Natural killer cell treated with Interleukin-12 subunit alpha and Interleukin-12 subunit beta and Interleukin-15 and Interleukin-18, amount 100 ng/mL, for 72 hours (primary cell): ENCODE measurements at places on chromosomes 3 and 15.

DNA sequence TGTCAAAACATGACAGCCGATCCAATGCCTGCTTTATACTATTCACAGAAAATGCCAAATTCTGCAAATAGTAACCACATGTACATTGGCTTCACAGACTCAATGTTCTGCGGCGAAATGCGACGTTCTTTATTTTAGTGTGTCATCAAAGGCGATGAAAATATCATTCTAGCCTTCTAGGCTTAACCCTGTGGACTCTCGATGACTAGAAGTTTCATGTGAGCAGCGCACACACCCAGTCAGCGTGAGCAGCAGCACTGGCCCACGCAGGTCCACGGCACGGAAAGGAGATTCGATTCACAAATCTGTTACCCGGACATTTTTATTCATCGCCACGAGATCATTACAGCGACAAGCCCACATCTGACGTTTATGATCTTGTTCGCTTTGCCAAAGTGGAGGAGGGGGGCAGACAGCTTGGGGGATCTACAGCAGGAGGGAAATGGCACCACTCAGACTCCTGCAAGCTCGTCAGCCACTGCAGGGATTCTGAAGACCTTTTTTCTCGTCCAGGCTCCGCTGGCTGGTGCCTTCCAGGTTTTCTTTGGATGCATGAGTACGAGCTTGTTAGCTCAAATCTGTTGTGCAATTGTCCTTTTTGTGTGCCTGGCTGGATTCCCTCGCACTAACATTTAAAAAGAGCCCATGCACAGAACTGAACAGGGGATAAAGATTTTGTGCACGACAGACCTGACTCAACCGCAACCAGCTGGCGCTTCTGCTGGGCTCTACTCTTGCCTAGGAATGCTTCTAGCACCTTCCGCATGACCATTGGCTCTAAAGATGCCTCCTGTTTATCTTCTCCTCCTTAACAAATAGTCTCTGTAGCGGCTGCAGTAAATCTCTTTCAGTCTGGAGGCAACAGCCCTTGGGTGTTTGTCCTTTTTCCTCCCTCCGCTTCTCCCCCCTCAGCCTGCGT, 938.4 kb downstream of the MCTP2 start:
- H3K27ac ChIP-seq, result no peak overlapping the region
- no peaks in the 10 kb centered on the region for H3K36me3 ChIP-seq
- DNase-seq, result no peak
- no peaks in the 10 kb centered on the region for H3K4me1 ChIP-seq
- H3K27me3 ChIP-seq, result peaks cover 18% of the 10 kb centered on the region
- no peak overlapping the region for H3K4me3 ChIP-seq

DNA sequence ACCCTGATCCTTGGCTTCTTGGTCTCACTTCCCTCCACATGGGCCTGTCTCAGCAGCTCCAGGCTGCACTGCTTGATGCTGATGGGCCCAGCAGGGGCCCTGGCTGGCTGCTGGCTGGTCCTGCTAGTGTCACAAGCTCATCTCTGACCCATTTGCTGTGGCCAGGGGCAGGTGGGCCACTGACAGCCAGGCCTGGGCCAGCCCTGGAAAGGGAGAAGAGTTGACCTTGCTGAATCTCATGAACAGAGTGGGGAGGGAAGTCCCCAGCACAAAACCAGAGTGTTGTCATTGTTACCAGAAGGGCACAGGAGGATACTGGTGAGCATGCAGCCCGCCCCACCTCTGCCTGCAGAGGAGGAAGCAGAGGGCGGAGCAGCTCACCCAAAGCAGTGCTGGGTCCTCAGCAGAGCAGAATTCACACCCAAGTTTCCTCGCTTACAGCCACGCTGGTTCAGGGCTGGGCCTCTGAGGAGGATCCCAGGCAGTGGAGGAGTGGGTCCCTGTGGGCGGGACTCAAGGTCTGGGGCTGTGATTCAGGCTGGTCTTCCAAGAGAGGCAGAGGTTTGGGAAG, 7.6 kb upstream of the KLF15 start:
- DNase-seq, result no peak
- peaks cover 22% of the 10 kb centered on the region for H3K27me3 ChIP-seq
- no peak overlapping the region for H3K4me3 ChIP-seq
- no peaks in the 10 kb centered on the region for H3K36me3 ChIP-seq

DNA sequence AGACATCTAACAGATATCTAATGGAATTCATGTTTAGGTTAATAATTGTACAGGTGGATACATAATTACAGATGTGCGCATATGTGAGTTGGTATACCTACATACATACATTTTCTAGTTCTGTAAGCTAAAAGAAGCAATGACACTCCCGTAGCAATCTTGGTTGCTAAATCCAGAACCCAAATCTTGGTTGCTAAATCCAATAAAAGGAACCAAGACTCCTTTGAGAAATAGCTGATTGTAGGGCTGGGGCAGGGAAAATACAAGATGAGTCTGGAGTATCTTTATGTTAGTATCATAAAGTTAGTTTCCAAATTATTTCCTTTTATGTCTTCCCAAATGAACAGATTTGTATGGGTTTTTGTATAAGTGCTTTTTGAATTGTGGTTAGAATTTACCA, 135.2 kb downstream of the TMCC1 start:
- H3K27me3 ChIP-seq, result no peaks in the 10 kb centered on the region
- no peak overlapping the region for H3K4me3 ChIP-seq
- peaks cover 6% of the 10 kb centered on the region for H3K36me3 ChIP-seq
- peaks cover 11% of the 10 kb centered on the region for H3K4me1 ChIP-seq
- no peak overlapping the region for H3K27ac ChIP-seq
- DNase-seq, result no peak

DNA sequence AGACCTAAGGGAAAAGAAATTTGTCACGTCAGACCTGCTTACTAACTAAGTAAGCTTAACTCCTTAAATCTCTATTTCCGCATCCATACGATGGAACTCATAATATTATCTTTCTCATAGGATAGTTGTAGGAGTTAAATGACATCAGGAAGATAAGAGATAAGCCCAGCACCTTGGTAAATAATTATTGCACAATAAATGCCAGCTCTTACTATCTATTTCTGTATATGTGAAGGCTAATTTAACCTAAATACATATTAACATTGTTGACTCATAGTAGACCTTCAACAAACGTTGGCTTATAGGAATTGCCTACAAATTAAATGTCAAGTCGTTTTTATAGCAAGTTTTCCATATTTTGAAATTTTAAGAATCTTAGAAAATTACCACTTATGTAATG, 709.0 kb downstream of the CADM2 start:
- no peaks in the 10 kb centered on the region for H3K27me3 ChIP-seq
- no peak overlapping the region for H3K4me3 ChIP-seq
- no peak overlapping the region for H3K27ac ChIP-seq
- H3K36me3 ChIP-seq, result no peaks in the 10 kb centered on the region
- DNase-seq, result no peak

- H3K27ac ChIP-seq, result no peak overlapping the region
- H3K27me3 ChIP-seq, result no peaks in the 10 kb centered on the region
- H3K36me3 ChIP-seq, result no peaks in the 10 kb centered on the region
- H3K4me3 ChIP-seq, result no peak overlapping the region
- H3K4me1 ChIP-seq, result no peaks in the 10 kb centered on the region
- DNase-seq, result no peak
These were observed 166.2 kb upstream of the VEPH1 start for GRCh38 chr3:157669416-157669815.

DNA sequence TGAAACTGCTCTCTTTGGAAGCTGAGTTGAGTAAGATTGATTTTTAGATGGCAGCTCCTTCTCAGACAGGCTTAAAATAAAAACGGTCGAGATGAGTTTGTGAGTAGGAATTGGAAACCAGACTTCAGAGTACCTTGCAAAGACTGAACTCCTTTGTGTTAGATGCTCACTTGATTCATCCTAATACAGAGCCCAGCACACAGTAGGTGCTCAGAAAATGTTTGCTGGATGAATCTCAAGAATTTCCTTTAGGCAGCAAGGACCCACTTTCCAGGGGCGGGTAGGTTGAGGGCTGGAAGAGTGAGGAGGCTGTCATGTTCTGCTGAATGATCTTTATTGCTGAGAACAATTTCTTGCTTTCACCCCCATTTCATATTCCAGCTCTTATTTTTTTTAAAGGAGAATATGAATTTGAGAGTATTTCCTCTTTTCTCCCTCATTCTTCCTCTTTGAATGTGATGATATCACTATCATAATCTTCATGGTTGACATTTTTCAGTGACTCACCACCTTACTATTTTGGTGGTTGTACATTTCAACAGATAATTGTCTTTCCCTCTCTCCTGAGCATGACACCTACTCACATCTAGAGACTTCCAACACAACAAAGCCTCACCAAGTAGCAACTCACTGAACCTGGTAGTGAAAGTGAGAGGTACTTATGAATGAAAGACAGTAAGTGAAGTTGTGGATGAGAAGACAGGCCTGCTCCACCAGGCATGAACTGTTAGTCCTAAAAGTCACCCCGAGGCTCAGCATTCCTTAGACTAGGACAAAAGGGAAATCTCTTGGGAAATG, 113.3 kb downstream of the PDCD6IP start:
- H3K4me1 ChIP-seq, result peaks cover 4% of the 10 kb centered on the region
- no peaks in the 10 kb centered on the region for H3K27me3 ChIP-seq
- H3K36me3 ChIP-seq, result no peaks in the 10 kb centered on the region
- no peak overlapping the region for H3K27ac ChIP-seq

- H3K27ac ChIP-seq, result peak overlapping the region; percentile 76
- no peaks in the 10 kb centered on the region for H3K27me3 ChIP-seq
- peaks cover 12% of the 10 kb centered on the region for H3K4me1 ChIP-seq
- H3K4me3 ChIP-seq, result peak overlapping the region; percentile 73
- H3K36me3 ChIP-seq, result no peaks in the 10 kb centered on the region
These were observed 15.8 kb upstream of the FANCD2 start for GRCh38 chr3:10010421-10010877.

DNA sequence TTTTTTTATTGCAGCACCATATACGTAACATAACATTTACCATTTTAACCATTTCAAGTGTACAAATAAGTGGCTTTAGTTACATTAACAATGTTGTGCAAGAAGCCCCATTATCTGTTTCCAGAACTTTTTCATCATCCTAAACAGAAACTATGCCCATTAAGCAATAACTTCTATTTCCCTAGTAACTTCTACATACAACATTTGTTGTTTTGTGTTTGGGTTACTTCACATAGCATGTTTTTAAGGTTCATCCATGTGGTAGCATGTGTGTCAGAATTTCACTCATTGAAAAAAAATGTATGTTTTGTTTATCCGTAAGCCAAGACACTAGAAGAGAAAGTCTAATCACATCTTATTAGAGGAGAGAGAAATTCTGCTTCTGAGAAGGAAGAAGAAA, 450.5 kb upstream of the PDZRN3 start:
- H3K36me3 ChIP-seq, result no peaks in the 10 kb centered on the region
- no peak overlapping the region for H3K27ac ChIP-seq
- H3K4me1 ChIP-seq, result no peaks in the 10 kb centered on the region
- no peaks in the 10 kb centered on the region for H3K27me3 ChIP-seq

- no peaks in the 10 kb centered on the region for H3K36me3 ChIP-seq
- no peak for DNase-seq
- H3K4me1 ChIP-seq, result no peaks in the 10 kb centered on the region
- H3K27me3 ChIP-seq, result peaks cover 3% of the 10 kb centered on the region
- no peak overlapping the region for H3K4me3 ChIP-seq
These were observed 163.8 kb upstream of the CMC1 start for GRCh38 chr3:28077572-28077971.

DNA sequence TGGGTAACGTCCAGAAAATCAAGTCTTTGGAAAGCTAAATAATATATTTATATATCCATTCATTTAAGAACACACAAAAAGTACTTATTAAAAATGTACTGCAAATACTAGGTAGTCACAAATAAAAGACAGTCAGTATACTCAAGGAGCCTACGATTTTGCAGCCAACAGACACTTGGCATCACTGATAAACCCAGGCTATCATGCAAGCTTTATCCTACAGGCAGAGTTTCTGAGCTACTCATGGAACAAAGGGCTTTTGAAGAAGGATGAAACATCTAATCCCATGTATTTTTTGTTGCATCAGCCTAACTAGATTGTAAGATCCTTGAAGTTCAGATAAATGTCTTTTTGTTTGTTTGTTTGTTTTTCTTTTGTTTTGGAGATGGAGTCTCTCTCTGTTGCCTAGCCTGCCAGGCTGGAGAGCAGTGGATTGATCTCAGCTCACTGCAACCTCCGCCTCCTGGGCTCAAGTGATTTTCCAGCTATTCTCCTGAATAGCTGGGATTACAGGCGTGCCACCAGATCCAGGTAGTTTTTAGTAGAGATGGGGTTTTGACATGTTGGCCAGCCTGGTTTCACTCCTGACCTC, 319.4 kb upstream of the MDFIC2 start:
- H3K4me1 ChIP-seq, result no peaks in the 10 kb centered on the region
- H3K27ac ChIP-seq, result no peak overlapping the region
- DNase-seq, result no peak
- no peaks in the 10 kb centered on the region for H3K36me3 ChIP-seq
- peaks cover 3% of the 10 kb centered on the region for H3K27me3 ChIP-seq
- H3K4me3 ChIP-seq, result no peak overlapping the region

DNA sequence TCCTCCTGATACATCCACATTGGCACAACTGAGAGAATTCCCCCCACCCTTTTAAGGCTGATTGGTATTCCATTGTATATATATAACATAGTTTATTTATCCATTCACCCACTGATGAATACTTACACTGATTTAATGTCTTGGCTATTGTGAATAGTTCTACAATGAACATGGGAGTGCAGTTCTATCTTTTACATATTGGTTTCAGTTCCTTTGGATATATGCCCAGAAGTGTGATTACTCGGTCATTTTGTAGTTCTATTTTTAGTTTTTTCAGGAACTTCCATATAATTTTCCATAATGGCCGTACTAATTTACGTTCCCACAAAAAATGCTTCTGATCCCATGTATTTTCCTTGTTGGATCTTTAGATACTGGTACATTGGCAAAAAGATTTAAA, 135.3 kb downstream of the FMN1 start:
- no peaks in the 10 kb centered on the region for H3K4me1 ChIP-seq
- peaks cover 10% of the 10 kb centered on the region for H3K27me3 ChIP-seq

- H3K4me3 ChIP-seq, result no peak overlapping the region
- H3K36me3 ChIP-seq, result no peaks in the 10 kb centered on the region
- no peak overlapping the region for H3K27ac ChIP-seq
These were observed 19.3 kb upstream of the SLTM start for GRCh38 chr15:58952751-58953150.

DNA sequence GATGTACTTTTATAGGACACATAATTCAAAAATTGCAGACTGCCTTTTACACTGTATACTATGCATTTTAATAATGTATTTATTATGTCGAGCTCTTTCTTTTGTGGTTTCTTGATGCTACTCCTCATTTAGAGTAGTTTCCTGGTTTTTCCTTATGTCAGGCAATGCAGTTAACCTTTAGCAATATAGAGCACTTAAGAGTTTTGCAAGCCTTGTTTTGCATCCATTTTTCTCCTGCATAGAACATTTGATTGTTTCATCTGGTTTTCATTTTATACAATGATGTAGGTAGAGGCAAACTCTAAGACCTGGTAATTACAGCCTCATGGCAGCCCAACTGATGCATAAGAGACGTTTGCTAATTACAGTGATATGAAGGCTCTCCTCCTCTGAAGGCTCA, 86.3 kb downstream of the PDZRN3 start:
- H3K4me1 ChIP-seq, result no peaks in the 10 kb centered on the region
- no peak overlapping the region for H3K4me3 ChIP-seq
- no peaks in the 10 kb centered on the region for H3K36me3 ChIP-seq

- H3K27me3 ChIP-seq, result no peaks in the 10 kb centered on the region
- DNase-seq, result no peak
- no peak overlapping the region for H3K4me3 ChIP-seq
- H3K27ac ChIP-seq, result peak overlapping the region; percentile 29
- no peaks in the 10 kb centered on the region for H3K36me3 ChIP-seq
These were observed 31.9 kb upstream of the ZNF280D start for GRCh38 chr15:56765251-56765650.

GRCh38 chr3:184423561-184423960, 43.7 kb downstream of the CHRD start:
- no peaks in the 10 kb centered on the region for H3K4me1 ChIP-seq
- no peak for DNase-seq
- H3K4me3 ChIP-seq, result no peak overlapping the region
- peaks cover 18% of the 10 kb centered on the region for H3K27me3 ChIP-seq

GRCh38 chr15:71548401-71548807, 261.9 kb upstream of the NR2E3 start:
- DNase-seq, result no peak
- no peaks in the 10 kb centered on the region for H3K36me3 ChIP-seq
- H3K4me3 ChIP-seq, result no peak overlapping the region
- no peak overlapping the region for H3K27ac ChIP-seq
